ENCODE measurements at places on chromosomes 5 and 9.

- DNase-seq = no peak
Measured at GRCh38 chr9:89538871-89539270, 41.0 kb upstream of the SEMA4D start.

- no peak for DNase-seq
Measured at GRCh38 chr5:95728494-95729114, 2.5 kb upstream of the RHOBTB3 start.

- DNase-seq = no peak
Measured at GRCh38 chr5:103260951-103261350, 2.4 kb downstream of the MACIR start.

DNA sequence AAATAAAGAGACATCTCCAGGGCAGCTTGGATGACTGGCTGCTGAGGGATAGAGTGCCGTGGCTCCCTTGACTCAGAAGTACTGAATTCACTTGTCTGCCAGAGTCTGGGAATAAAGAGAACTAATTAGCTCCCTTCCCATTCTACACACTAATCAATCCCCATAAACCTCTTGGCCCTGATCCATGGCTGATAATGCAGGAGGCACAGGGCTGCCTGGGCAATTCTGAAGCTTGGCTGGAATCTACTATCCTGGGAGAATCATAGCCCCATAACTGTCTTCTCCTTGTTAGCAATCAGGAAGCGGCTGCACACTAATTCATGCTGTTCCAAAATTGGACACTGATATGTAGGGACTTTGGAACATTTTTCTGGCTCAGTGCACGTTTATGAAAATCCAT is 197.7 kb downstream of the PTTG1 start:
- DNase-seq = no peak

DNA sequence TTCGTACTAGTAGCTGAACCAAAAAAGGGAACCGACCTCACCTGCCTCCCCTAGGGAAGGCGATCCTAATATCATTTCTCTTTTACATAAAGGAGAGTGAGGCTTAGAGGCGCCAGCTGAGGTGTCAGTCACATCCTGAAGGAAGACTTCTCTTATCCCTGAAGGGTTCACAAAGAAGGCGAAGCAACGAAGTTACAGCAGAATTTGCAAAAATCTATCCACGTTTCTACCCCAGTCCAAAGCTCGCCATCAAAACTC is 598 bp upstream of the KIAA1191 start:
- DNase-seq = no peak

DNA sequence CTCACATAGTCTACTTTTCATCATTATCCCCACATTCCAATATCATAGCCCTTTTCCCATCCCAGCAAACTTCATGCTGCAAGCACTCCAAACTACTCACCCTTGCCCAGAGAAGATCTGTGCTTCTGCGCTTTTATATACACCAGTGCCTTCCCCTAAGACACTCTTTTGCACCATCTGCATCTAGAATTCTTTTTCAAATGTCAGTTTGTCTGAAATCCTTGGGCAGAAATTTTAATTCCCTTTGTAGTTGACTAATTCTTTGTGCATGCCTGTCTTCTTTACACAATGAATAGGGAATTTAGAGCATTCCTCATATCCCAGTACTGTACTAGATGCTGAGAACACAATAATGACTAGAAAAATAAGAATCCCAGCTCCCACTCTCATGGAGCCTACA is 298.9 kb downstream of the KCNN2 start:
- DNase-seq = no peak

- no peak for DNase-seq
Measured at GRCh38 chr5:55985181-55985580, 9.6 kb downstream of the IL6ST start.

DNA sequence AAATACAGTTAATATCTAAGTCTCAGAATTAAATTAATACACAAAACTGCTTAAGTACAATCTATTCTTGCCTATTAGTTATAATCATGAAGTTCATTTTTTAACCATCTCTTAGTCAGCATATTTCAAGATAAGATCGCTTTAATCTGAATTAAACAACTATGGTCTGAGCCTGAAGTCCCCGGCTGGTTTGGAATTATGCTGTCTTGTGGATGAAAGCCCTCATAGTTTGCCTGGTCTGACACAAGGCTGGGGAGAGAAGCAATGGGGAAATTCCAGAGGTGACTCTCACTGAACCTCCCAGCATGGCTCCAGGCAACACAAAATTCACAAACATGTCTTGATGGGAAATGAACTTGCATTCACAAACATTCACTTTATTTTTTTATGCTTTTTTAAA is 28.0 kb upstream of the GRAMD2B start:
- no peak for DNase-seq

- DNase-seq = no peak
Measured at GRCh38 chr9:15944341-15944740, 391.5 kb downstream of the CCDC171 start.

- no peak for DNase-seq
Measured at GRCh38 chr5:131224387-131225201, 39.3 kb upstream of the CDC42SE2 start.

DNA sequence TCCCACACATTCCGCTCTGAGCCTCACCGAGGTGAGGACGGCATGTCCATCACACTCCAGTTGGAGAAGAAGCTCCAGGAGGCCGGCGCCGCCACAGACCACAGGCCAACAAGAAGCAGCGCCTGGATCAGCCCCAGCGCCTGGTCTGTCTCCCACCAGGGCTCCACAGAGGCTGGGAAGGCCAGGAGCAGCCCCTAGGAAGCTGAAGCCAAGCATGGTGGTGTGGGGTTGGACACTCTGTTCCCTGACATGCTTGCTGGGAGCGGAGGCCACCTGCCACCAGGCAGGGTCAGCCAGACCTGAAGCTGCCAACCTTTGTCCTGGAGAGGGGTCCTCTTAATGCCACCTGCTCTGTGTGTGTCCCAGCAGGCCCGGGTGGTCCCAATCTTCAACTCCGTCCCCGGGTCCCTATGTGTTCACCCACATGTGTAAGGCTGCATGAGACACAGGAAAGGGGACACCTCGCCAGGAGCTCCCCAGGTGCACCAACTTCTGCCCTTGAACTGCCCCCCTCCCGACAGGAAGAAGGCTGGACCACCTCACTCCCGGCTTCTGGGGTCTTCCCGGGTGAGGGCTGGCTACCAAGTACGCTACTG is 140.1 kb upstream of the PPP1R26 start:
- no peak for DNase-seq

DNA sequence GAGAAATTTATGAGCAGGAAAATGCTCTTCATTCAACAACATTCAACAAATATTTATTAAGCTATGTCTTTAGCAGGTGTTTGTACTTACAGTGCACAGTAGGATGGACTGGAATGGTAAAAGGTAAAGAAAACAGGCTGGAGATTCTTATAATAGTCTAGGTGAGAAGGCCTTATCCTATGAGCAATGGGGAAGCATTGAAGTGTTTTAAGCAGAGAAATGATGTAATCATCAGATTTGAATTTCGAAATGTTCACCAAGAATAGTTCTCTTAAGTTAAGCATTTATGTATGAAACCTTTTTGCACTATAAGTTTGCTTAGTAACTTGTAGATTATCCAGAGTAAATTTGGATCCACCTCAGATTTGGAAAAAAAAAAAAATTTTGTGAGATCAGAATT is 209.3 kb downstream of the NR3C1 start:
- DNase-seq = no peak

DNA sequence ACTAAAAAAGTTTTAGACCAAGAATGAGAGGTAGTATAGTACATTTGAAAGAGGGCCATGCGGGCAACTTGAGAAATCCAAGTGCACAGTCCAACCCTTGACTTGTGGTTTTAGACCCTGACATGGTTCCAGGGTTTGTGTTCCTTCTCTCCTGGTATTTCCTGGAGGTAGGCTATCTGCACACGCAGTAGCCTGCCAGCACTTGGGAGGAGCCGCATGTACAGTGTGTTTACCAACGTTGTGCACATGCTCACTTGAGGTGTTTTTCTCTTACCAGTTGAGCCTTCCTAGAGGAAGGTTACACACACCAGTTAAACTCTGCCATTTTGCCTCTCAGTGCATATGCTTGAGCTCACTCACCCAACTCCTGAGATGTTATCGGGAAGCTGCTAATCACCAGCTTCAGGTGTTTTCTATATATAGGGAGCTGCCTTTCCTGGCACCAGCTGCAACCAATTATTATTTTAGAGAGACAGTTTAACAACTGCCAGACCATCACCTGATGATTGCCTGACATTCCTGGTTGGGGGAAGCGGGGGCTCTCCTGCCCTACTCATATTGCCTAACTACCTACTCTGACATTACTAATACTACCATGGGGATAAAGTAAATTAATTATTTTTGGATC is 593.4 kb upstream of the TUSC1 start:
- DNase-seq = no peak

- DNase-seq = no peak
Measured at GRCh38 chr9:8924562-8924961, 1125.0 kb upstream of the DMAC1 start.

- no peak for DNase-seq
Measured at GRCh38 chr5:118303296-118303695, 685.1 kb downstream of the DTWD2 start.

- no peak for DNase-seq
Measured at GRCh38 chr5:55681301-55681700, 30.8 kb downstream of the SLC38A9 start.

DNA sequence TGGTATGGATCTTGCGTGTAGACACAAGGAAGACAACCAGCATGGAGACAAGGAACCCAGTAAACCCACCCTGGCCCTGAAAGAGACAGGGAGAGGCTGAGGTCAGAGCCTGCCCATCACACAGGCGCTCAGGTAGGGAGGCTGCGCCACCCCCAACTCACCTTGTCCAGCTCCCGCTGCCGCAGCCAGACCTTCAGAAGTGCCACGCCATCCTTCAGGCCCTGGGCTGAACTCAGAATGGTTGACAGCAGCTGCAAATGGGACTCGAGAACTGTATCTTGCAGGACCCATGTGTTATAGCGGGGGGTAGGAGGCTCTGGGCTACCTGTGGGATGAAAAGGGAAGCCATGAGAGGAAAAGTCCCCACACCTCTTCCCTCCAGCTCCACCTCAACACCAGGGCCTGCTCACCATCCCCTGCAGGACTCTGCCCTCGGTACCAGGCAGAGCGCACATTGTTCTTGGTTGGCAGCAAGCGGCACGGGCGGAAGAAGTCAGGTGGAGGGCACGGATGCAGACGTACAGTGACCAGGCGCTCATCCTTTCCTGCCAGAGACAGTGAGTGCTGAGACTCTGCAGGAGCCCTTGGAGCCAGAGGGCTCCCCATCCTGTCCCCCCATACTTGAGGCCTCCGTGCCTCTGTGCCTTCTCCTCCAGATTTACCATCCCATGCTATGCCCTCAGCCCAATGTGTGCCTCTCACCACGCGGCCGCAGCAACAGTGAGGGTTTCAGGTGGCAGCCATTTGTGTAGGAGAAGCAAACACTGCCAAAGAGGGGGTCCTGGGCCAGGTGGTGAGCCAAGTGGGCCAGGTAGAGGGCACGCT is 4.7 kb downstream of the NOL6 start:
- no peak for DNase-seq

GRCh38 chr5:34487159-34487879 is 168.8 kb upstream of the RAI14 start:
- DNase-seq = no peak

DNA sequence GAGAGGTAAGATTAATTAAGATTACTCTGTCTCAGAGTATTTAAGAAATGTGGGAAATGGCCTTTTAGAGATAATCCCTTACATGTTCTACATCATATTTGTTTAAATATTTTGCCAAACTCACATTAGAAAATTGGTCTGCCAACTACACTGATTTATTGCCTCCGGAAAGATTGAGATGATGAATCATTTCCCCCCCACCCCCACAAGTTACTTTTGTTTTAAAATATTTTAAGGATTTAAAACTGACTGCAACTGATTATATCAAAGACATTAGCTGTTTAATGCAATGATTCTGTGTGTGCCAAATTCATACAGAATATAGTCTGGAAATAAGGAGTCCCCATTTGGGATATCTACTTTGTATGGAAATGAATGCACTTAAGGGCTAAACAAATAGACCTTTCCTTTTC is 674.4 kb downstream of the PRR16 start:
- no peak for DNase-seq

- no peak for DNase-seq
Measured at GRCh38 chr9:14096258-14096922, 217.6 kb downstream of the NFIB start.

GRCh38 chr5:113212244-113212920 is 222.4 kb downstream of the TSSK1B start:
- no peak for DNase-seq

DNA sequence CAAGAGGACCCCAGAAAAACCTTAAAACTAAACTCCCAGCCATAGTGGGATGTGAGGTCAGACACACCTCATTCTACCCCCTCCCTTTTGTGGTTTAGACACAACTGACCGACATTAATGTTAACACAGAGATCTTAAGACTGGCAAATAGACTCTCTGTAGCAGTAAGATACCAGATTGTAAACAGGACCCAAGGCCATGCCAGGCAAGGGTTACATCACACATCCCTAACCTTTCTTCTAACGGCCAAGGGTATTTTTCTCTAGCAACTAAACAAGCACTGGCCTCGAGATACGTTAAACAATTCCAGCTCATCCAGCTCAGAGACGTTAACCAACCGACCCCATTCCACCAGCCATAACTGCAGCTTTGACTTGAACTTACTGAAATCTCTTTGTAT is 38.8 kb downstream of the NSUN2 start:
- DNase-seq = no peak

DNA sequence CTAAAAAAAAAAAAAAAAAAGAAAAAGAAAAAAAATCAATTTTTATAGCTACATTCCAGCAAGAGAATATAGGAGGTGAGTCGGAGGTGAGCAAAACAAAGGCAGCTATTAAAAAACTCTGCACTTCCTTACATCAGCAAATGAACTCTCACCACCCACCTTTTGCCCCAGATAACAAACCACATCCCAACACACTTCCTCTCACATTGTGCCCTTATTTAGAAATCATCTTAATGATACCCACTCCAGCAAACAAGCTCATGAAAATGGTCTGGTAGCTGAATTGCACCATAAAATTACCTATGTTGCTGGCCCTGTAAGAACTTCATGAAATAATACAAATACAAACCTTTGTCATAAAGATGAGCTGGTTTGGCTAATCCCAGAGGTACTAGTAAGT is 82.9 kb downstream of the CEMIP2 start:
- no peak for DNase-seq

DNA sequence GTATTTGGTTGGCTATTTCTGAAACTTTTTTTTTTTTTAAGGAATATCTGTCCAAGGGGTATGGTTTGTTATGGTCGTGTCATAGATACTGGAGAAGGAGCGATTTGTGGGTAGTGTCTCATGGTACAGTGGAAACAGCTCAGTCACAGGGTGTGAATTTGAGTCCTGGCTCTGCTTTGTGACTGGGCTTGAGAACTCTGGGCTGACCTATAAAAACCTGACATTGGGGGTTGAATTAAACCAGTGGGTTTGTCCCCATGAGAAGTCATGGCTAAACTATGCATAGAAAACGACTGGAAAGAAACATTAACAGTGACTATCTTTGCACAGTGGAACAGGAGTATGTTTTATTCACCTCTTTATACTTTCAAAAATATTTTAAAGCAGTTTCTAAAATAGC is 54.7 kb downstream of the MACROH2A1 start:
- no peak for DNase-seq

Data from activated CD8-positive, alpha-beta memory T cell treated with anti-CD3 and anti-CD28 coated beads for 1 hour (primary cell).